ENCODE measurements at places on chromosomes 7 and 10. TPM values are rescaled to one million over a fixed set of nuclear protein-coding genes. Genes with fewer than 3 reads are reported as not detected.

Gene OPN4
- not detected for total RNA-seq

DNA sequence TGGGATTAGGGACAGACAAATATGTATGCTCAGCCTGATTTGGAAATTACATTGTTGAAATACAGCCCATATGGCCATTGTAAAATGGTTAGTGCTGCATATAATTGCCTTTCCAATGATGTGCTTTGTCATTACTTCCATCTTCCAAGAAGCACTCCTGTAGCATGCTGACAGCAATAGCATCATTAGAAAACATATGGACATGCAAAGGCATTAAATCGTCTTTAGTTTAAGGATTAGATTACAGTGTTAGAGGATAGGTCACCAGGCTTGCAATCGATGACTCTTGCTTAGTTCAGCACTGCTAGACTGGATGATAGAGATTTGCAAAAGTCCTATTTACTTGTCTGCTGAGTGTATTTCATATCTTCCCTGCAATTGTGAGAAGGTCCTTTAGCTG is 17.4 kb downstream of the AUTS2 start:
- peaks cover 48% of the 10 kb centered on the region for H3K4me1 ChIP-seq
- no peak for DNase-seq

- H3K4me1 ChIP-seq = peaks cover 38% of the 10 kb centered on the region
- H3K27ac ChIP-seq = peak overlapping the region; percentile 5
- no peaks in the 10 kb centered on the region for H3K27me3 ChIP-seq
- H3K36me3 ChIP-seq = no peaks in the 10 kb centered on the region
These were observed 14.5 kb downstream of the PALD1 start for GRCh38 chr10:70492786-70493659.

GRCh38 chr7:48924433-48924832 is at the start of gene CDC14C:
TSS of gene CDC14C (plus strand) at chr7:48924547. CDS start at chr7:48924673, 126 bp downstream.
- H3K4me1 ChIP-seq = no peaks in the 10 kb centered on the region
- no peaks in the 10 kb centered on the region for H3K36me3 ChIP-seq
- H3K4me3 ChIP-seq = no peak within 1 kb of the TSS
- H3K27ac ChIP-seq = no peak within 1 kb of the TSS
- no peaks in the 10 kb centered on the region for H3K27me3 ChIP-seq

- peaks cover 8% of the 10 kb centered on the region for H3K4me1 ChIP-seq
- H3K36me3 ChIP-seq = no peaks in the 10 kb centered on the region
- H3K4me3 ChIP-seq = no peak overlapping the region
- H3K27ac ChIP-seq = no peak overlapping the region
These were observed 21.2 kb downstream of the CXCL12 start for GRCh38 chr10:44363716-44364115.

DNA sequence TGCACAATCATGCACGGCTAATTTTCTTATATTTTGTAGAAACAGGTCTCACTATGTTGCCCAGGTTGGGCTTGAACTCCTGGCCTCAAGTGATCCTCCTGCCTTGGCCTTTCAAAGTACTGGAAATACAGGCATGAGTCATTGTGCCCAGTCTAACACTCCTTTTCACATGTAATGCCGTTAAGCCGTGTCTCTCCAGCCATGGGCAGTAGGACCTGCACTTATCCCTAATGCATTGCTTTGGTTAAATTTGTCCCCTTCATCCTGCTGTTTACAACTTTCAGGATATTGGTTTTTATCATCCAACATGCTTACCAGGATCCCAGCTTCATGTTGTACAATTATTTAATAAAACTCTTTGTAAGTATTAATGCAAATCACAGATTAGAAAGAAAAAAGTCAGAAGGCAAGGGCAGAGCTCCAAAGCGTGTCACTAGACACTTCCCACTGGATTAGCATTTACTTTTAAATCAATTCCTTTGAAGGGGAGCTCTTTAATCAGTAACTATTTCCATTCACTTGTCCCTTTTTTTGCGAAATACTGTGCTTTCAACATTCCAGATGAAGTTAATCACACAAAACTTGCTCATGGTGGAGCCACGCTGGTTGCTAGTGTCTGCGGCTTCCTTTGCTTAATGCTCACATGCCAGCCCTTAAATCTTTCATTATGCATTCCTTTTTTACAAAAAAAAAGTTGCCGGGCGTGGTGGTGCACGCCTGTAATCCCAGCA is 256.0 kb upstream of the AUTS2 start:
- no peaks in the 10 kb centered on the region for H3K4me1 ChIP-seq
- no peaks in the 10 kb centered on the region for H3K36me3 ChIP-seq
- no peak overlapping the region for H3K27ac ChIP-seq

Measured in GM23338 (cell line).